ENCODE measurements at places on chromosomes 5 and 9.
A peak's percentile ranks its signal among the peaks of the same experiment; 100 is the strongest.

GRCh38 chr9:13942695-13943094 is 371.2 kb downstream of the NFIB start:
- DNase-seq, result peak; percentile 38

DNA sequence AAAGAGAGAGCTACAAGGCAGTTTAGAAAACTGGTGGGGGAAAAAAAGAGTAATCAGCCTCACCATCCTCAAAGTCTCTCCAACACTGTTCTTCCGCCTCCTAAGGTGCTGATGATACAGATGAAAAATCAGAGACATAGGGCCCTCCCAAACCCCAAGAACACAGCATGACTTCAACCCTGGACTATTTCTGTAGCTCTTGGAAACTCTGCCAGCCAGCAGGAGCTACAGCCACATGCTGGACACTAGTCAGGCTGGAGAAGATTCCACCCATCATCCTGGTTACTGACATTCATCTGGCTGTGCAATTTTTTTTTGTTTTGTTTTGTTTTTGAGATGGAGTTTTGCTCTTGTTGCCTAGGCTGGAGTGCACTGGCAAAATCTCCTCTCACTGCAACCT is 42.4 kb downstream of the OXCT1 start:
- DNase-seq, result no peak

DNA sequence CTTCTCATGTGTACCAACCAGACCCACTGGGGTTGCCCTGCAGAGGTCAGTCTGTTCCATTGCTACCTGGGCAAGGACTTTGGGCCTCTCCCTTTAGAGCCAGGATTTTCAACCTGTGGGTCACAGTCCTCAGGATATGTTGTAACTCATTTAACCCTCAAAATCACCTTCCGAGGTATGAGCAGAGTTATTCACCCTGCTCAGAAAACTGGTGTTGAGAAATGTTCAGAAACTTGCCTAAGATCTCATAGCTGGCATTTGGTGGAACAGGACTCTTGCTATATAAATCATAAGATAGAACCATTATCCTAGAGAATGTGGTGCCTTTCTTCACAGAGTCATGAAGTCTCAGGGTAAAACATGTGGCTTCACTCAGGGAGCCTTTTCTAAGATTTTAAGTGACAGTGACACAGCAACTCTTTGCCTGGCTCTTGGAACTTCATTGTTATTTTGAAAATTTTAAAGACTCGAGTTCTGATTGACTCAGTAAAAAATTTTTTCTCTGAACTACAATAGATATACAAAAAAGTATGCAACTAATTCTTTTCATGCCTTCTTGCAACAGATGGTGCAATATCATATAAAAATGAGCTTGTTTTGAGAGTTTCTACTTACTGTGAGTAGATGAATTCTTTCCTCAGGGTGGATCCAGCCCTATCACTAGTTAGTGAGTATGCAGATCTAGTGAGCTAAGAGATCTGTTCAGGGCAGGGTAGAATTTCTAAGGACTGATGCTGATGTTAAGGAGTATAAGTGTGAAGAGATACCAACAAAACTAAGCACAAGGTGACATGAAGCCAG is 29.5 kb downstream of the CAST start:
- no peak for DNase-seq

DNA sequence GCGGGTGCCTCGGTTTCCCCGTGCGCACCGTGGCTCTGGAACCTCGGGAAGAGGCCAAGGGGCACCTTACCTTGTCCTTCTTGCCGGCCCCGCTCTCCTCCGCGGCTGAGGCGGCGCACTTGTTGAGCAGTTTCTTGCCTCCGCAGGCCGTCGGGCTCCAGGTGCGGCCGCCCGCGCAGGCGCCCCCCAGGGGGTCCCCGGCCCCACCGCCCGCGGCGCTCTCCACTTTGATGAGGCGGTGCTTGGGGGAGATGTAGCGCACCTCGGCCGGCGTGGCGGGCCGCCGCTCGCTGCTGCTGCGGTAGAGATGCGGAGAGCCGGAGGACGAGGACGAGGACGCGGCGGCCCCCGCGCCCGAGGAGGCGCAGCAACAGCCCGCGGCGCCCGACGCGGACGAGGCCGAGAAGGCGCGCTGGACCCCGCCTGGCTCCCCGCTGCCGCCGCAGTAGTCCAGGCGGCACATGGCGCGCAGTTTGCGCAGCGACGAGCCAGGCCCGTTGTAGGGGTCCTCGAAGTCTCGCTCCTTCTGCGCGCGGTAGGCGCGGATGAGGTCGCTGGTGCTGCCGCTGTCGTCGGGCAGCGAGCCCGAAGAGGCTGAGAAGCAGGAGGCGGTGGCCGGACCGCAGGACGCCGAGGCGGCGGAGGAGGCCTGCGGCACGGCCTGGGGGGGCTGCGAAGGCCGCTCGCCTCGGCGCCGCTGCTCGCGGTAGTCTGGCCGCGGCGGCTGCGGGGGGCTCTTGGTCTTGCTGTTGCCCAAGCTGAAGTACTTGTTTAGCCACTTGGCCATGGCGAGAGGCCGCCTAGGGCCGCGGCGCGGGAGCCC is 957 bp downstream of the SHB start:
- no peak for DNase-seq

- no peak for DNase-seq
Observed at GRCh38 chr5:13708432-13708831, 236.1 kb downstream of the DNAH5 start.

DNA sequence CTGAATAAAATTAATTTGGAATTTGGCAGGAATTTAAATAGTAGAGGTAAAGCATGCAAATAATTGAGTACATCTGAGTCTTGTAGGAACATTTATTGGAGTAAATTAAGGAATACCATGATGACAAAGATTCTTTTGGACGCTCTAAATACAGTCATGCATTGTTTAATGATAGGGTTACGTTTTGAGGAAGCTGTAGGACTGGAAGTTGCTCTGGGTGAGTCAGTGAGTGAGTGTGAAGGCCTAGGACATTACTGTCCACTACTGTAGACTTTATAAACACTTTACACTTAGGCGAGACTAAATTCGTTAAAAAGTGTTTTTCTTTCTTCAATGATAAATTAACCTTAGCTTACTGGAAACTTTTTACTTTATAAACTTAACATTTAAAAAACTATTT is 113.0 kb downstream of the FAM170A start:
- no peak for DNase-seq

GRCh38 chr9:133526721-133527321 is 2.1 kb upstream of the MYMK start:
- no peak for DNase-seq

GRCh38 chr9:122302237-122303093 is 37.8 kb downstream of the MRRF start:
- no peak for DNase-seq

- no peak for DNase-seq
Observed at GRCh38 chr5:36654564-36654963, 48.2 kb downstream of the SLC1A3 start.

GRCh38 chr5:91074615-91075014 is 308.5 kb downstream of the ARRDC3 start:
- DNase-seq, result no peak

DNA sequence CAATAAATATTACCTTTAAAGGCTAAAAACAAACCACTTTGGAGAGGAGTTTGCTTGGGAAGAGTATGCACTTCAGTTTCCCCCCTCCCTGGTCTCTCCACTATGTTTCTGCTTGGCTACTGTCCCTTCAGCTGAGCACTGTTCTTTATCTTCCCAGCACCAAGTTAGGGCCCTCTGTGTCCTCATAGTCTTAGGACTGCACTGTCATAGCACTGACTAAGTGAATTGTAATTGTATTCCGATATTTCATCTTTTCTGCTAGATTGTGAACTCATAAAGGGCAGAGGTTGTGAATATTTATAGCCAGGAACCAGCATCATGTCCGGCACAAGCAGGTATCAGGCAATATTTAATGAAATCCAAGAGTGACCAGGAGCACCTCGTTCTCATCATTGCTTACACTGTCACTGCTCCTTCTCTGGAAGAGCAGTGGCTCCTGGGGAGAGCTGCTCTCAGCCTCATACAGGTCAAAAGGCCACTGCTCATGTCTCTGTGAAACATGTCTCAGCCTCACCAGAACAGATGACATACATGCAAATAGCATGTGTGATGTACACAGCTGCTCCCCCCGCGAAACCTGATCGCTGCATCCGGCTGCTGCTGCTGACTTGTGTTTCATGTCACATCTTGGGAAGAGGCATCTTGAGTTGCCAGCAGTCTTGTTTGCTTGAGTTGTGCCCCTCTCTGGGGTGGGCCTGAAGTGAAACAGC is 279.7 kb upstream of the MSX2 start:
- no peak for DNase-seq

DNA sequence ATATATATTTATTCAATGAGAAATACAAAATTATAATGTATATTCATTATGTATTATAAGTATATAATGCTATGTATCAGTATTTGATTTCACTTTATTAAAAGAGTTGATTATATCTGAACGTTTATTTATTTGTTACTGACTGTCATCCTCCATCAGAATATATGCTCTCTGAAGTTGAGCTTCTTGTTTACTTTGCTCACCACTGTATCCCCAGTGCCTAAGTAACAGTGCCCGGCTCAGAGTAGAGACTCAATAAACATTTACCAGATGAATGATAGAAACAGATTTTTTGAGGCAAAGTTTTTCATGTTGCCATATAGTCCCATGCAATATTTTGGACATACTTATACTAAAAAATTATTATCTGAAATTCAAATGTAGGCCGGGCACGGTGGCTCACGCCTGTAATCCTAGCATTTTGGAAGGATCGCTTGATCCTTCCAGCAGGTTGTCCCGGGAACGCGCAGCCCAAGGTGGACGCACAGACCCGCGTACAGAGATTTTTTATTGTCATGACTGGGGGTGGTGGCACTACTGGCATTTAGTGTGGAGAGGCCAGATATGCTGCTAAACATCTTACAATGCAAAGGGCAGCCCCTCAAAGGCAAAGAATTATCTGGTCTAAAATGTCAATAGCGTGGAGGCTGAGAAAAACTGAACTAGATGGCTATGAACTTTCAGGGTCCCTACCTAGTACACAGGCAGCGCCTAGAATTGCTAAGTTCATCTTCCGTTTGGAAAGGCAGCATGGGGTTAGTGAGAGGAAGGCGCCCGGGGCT is 761 bp upstream of the DNAJC25 start:
- DNase-seq, result no peak

DNA sequence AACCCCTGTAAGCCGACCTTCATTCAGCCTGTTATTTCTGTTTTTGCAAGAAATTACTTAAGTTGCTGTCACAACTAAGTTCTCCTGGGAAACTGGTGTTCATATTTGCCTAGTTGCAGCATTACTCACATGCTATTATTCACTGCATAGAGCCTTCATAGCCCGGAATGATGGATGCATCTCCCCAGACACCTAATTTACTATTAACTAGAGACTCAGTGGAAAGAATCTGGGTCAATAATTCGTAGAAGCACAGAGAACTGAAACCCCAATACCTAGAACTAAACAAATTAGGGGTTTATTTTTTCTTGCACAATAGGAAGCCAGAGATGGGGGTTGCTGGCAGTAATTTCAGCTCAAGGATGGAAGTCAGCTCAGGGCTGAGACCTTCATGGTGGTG is 45.7 kb upstream of the FAM170A start:
- DNase-seq, result no peak

DNA sequence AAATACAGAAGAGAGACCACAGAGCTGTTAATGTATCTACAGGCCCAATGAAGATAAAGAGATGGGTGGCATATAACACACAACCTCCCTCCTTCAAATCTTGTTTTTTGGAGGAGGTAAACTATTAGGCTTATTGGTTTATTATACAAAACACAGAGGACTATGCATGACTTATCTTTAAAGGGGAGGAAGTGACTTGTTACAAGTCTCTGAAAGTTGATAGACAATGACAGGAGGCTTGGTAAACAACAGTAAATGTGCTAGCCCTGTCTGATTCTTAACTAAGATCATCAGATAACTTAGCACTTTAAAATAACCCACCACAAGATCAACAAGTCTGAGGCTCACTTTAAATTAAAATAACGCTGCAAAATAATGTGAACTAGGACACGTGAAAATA is 219.0 kb downstream of the MLLT3 start:
- no peak for DNase-seq

GRCh38 chr9:114223564-114224246 is 68.4 kb downstream of the COL27A1 start:
- DNase-seq, result no peak

DNA sequence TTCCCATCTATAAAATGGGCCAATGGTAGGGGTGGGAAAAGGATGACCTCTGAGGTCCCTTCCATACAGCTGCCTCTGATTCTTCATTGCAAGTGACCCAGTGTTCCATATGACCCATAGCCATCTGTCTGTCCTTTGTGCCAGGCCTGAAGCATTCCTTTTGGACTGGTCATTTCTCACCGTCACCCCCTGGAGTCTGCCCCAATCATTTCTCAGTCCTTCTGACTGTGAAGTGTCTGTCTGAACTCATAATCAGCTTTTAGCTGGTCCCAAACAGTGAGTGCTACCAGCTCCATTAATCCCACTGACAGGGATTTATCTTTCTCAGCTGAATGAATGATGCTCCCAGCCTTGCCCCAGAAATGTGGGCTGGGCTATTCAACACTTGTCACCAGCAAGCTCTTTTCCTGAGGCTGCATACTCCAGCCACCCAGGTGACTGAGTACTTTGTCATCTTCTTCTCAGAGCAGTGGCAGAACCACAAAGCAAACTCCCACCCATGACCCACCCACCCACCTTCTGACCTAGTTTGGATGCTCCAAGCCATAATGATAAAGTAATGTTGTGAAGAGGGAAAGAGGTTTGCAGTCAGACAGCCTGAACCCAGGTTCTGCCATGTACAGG is 37.4 kb downstream of the KCNIP1 start:
- DNase-seq, result no peak

GRCh38 chr9:4042991-4043390 is 256.9 kb downstream of the GLIS3 start:
- no peak for DNase-seq

DNA sequence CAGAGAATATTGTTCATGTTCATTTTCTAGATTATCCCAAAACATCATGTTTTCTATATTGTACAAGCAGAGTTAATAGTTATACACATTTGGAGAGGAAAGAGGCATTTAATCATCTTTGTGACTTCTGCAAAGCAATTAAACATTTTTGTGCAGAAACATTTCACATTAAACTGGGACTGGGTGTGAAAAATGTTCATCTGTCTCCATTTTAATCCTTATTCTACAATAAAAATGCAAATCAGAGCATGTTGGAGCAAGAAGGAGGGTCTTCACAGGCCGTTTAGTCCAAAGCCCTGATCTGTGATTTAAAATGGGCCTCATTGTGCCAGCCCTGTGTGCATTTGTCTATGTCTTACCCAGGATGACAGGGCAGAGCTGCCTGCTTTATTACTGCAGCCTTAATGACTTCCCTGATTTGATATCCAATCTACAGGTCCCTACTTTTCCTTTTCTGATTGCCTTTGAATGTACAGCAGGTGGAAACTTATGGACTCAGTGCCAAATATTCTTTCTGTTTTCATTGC is 183.5 kb downstream of the CAVIN4 start:
- DNase-seq, result no peak

DNA sequence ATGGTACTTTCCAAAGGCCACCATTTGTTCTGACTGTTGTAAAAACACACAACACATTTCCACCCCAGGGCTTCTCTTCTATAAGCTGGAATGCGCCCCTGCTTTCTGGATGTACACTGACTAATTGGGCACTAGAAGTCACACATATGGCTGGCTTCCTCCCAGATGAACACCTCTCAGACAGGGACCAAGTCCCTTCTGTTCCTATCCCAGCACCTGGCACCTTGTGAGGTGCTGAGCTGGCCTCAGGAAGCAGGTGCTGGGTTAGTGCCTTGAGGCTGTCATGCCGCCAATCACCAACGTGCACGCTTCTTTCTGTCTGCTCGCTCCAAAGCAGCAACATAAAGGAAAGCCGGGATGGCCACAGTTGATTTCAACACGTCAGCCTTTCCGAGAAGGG is 93.2 kb downstream of the FSTL4 start:
- DNase-seq, result no peak

All from T-helper 2 cell treated with Interferon-gamma antibody and Interleukin-4, amounts not matched to agents 5 μg/mL and 100 μg/mL, for 36 hours (primary cell).